ENCODE measurements at places on chromosomes 11 and 22.

DNA sequence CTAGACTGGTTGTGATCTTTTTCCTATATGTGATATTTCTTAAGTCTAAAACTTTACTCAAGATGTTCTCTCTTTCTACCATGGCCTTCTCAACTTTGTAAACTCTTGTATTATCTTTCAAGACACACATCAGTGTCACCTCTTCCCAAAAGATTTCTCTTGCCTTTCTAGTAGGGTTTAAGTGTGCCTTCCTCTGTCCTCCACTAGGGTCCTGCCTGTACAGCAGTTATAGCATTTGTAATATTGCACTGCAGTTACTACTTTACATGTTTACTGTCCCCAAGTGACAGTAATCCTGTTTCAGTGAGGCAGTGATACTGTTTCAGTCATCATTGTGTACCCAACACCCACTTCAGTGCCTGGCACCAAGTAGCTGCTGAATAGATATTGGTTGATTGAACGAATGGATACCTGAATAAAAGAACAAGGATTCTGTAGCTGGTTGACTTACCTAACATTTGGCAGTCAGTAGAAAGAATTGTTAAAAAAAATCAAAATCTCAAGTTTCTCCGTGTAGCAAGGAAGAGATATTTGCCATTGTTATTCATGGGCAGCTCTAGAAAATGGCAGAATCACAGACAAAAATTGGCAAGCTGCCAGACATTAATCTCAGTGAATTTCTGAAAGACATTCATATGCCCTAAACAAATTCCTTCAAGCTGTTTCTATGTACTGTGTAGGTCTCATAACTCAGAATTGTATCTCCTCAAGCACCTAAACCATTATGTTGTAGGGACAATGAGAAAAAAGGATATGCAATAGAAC, 79.4 kb downstream of the RBMXL2 start:
- no peak for DNase-seq

GRCh38 chr11:114354076-114354475, 46.2 kb downstream of the C11orf71 start:
- DNase-seq: peak; percentile 83

DNA sequence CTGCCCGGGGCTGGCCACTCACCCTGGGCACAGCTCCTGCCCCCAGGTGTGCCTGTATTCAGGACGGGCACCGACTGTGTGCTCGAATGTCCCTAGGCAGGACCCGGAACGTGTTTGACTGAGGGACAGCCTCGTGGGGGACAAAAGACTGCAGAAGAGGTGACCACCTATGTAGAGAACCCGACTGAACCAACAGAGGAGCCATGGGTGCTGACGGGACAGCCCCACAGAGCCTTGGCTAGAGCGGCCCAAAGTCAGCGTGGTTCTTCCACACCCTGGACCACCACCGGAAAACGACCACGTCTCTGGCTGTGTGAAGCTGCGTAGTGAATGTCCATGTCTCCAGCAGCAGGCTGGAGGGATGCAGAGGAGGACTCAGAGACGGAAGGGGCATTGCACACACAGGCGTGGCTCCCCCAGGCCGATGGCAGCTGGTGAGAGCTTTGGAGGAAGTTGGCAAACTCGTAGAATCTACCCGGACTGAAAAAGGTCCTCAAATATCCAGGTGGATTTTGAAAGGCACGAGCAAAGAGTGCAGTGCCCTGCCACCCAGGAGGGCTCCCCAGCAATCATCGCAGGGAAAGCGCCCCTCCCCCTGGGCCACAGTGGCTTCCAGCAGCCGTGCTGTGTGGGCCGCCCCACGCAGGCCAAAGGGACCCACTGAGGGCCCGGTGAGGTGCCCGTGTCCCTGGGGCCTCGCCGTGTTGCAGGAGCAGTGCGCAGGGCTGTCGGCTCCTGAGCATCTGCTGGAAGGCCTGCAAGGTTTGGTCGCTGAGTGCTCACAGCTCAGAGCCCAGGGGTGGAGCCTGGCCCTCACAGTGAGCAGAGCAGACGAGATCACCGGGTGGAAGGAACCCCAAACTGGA, 17.5 kb upstream of the MUC5B start:
- DNase-seq: no peak

DNA sequence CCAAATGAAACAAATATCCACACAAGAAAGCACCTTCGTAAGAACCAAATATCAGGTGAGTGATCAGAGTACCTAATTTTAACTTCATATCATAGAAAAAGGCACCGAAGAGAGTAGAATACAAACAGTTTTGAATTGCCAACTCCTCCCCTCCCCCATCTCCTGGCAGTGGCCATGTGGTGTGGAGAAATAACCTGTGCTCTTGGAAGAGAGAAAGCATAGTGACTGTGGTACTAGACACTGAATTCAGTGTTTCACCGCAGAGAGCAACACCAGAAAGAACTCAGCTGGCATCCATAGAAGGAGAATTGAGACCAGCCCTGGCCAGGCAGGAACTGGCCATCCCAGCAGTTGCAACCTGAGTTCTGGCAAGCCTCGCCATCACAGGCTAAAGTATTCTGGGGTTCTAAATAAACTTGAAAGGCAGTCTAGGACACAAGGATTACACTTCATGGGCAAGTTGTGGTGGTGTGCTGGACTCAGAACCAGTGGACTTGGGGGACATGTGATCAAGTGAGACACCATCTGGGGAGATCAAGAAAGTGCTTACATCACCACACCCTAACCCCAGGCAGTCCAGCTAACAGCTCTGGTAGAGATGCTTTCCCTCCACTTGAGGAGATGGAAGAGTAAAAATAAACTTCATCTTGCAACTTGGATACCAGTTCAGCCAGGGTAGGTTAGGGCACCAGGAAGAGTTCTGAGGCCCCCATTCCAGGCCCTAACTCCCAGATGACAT, 1003.2 kb downstream of the NTM start:
- no peak for DNase-seq

GRCh38 chr11:3623121-3623520, 18.7 kb downstream of the ART5 start:
- no peak for DNase-seq

GRCh38 chr11:20080032-20080685, 80.1 kb downstream of the DBX1 start:
- DNase-seq: no peak
